HS-5 (cell line): ENCODE measurements at places on chromosomes 1 and 21.

GRCh38 chr1:167328816-167329483, 108.3 kb downstream of the POU2F1 start:
- DNase-seq, result no peak

GRCh38 chr1:182791281-182792179, 2.0 kb downstream of the NPL start:
- DNase-seq, result no peak

DNA sequence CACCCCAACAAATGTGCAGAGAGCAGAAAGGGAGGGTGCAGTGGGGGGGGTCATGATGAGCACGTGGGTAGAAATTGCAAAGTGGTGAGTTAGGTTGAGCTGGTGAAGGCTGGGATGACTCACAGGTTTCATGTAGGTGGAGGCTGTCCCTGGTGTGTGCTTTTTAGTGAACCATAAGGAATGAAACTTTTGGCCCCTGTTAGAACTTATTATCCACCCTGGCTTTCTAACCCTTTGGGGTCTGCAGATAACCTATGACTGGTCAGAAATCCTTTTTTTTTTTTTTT, 46.9 kb downstream of the DOP1B start:
- DNase-seq, result peak; percentile 79

GRCh38 chr1:239570878-239571277, 184.5 kb downstream of the CHRM3 start:
- no peak for DNase-seq
